ENCODE measurements at places on chromosomes 4 and X. TPM values are rescaled to one million over a fixed set of nuclear protein-coding genes. Genes with fewer than 3 reads are reported as not detected.

DNA sequence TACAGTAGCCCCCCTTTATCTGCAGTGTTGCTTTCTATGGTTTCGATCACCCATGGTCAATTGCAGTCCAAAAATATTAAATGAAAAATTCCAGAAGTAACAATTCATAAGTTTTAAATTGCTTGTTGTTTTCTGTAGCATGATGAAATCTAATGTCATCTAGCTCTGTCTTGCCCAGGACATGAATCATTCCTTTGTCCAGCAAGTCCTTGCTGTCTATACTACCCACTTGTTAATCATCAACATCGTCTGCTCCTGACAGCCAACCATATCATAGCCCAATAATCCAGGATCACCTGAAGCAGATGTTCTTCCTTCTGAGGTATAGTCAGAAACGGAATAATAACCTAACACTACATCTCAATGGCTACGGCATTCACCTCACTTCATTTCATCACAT is 79.8 kb downstream of the ADAMTS3 start:
- peak; percentile 42 for DNase-seq

DNA sequence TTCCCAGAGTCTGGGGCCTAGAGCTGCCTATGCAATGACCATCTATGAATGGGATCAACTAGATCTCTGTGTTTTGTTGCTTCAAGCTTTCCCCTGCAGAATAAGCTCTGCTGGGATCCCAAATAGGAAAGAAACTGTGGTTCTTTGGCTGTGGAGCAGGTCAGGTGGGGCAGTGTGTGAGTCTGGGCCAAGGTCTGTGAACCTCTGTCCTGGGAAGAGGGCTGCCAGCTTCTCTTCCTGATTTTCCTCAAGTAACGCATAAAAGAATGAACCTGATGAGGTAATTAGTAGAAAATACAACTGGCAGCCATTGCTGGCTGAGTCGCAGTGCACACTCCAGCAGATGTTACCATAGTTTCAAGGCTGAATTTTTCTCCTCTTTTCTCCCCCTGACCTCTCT is 4.6 kb upstream of the PIN4 start:
- no peak for DNase-seq

- no peak for DNase-seq
These were observed 54.4 kb upstream of the USP26 start for GRCh38 chrX:133151336-133151735.

Gene EIF4E
- 135 TPM for total RNA-seq

Gene HTR2C
- not detected for total RNA-seq

DNA sequence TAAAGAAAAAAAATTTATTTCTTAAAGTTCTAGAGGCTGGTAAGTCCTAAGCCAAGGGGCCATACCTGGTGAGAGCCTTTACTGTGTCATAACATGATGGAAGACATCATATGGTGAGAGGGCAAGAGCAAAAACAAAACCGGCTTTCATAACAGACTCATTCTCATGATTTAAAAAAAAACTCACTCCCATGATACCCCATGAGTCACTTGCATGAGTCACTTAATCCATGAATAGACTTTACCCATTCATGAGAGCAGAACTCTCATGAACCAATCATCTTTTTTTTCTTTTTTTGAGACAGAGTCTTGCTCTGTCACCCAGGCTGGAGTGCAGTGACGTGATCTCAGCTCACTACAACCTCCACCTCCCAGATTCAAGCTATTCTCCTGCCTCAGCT is 369.7 kb upstream of the DIAPH2 start:
- peak; percentile 84 for DNase-seq

Gene CT47A1
- not detected for total RNA-seq

GRCh38 chr4:24423670-24424069 is 160.7 kb downstream of the DHX15 start:
- no peak for DNase-seq

DNA sequence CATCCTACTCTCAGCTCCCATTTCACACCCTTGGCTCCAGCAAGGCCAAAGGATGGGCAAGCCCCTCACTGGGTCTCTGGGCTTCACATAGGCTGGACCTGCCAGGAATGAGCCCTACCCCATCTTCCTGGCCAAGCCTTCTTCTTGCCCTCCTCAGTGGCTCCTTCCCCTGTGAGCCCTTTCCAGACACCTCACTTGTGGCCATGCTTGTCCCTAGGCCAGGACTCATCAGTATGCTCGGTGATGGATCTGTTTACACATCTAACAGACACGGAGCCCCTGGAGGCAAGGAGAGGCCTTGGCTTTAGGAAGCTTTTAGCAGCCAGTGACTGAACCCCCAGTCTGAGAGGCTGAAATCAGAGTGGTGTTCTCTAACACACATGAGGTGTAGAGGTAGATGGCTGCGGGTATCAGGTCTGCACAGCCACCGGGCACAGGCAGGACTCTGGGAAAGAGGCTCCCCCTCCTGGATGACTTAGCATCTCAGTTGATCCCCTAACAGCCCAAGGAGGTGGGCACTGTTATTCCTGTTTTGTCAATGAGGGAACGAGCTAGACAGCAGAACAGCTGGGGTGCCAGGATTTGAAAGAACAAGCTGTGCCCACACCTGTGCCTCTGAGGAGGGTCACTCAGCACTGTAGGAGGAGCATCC is 44.8 kb downstream of the PPP2R2C start:
- no peak for DNase-seq

DNA sequence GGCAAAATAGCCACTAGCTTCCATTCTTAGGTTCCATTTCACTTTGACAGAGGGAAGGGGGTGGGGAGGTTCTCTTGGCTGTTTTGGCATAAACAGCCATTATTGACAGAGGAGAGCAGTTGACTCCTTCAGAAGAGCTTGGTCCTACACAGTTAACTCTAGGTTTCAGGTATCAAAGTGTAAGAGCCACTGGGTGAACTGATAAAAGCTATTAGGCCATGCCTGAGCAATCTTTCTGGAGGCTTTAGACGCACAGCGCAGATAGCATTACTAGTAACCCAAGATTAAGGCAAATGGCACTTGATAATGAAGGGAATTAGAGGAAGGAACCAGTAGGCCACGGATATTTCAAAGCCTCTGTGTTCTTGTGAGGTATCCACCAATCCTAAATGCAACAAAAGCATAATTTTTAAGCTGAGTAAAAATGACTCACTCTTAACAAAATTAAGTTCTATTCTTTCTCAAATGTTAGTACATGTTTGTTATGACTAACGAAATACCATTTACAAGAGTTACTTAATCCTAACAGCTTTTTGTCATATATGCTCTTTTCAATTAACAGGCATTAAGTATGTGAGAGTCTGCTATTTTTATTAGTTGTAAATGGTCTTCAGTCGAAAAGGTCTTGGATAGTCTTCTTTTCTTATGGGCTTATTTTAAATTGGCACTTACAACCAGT is 53.6 kb downstream of the SLC7A11 start:
- no peak for DNase-seq

DNA sequence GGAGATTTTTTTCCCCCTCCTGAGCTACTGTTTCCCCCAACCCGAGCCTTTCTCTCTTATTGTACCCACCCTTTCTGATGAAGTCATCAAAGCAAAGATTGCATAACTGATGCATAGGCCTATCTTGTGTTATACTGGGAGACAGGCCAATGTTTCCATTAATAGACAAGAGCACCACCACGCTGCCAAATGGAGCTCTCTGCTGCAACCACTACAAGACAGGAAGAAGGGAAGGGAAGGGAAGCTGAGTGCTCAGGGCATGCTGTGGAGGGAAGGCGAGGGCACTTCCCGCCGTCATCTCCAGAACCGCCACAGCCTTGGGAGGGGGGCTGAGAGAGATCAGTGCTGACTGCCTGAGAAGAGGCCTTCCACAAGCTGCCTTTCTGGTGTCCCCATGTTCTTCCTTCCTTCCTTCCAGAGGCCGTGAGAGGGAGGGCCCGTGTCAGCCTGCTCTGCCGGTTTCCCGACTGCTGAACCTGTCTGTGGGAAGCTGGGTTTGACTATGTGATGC is 75.0 kb downstream of the MGST2 start:
- peak; percentile 90 for DNase-seq

GRCh38 chrX:39756086-39756883 is 341.5 kb downstream of the BCOR start:
- no peak for DNase-seq

DNA sequence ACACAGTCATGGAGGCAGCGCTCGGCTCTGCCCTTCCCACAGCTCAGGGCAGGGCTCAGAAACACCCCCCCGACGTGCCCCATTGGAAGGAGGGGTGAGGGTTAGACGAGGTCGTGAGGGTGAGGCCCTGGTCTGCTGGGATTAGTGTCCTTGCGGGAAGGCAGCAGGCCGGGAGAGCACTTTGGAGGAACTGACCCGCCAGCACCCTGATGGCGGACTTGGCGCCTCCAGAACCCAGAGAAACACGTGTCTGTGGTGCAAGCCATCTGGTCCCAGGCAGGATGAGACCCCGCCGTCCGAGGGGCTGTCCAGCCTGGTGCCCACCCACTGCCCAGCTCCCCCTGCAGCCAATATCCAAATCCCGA is 26.3 kb downstream of the TACC3 start:
- no peak for DNase-seq

GRCh38 chr4:72031868-72032608 is at the start of gene NPFFR2:
Gene NPFFR2, plus strand, starts transcription at chr4:72032000. Its CDS starts 96,592 bp downstream, at chr4:72128592.
- DNase-seq: no peak

GRCh38 chr4:17447056-17447455 is 64.8 kb downstream of the QDPR start:
- no peak for DNase-seq

DNA sequence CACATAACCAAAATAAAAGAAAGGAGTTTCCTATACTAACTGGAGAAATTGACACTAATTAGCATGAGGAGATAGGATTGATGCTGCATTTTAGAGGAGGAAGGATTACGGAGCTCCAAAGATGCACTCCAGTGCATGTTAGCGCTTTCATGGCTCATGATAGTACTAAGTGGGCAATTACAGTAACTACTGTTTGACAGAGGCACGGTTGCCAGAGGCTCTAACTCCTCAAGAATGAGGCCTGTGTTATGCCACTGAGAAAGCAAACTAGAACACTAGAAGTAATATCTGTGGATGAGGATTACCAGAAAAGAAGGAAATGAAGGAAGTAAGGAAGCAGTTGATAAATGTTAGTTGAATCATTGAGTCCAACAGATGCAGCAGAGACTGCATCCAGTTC is 19.6 kb upstream of the PDGFC start:
- peak; percentile 31 for DNase-seq

DNA sequence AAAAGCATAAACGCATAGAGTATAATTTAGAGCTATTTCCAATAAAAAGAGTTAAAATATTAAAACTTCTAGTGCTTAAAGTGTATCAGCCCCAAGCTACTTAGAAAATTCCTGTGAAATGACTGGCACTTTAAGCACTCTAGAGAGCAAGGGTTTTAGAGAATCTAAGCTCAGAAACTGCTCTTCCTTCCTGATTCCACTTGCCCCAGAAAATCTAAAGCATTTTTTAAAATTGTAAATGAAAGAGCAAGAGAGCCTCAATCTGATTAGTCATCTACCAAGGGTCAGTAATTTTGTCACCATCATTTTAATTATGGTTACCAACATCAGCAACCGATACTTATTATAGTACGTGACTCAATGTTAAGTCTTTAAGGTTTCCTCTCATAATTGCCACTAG is 25.0 kb downstream of the CTPS2 start:
- no peak for DNase-seq

DNA sequence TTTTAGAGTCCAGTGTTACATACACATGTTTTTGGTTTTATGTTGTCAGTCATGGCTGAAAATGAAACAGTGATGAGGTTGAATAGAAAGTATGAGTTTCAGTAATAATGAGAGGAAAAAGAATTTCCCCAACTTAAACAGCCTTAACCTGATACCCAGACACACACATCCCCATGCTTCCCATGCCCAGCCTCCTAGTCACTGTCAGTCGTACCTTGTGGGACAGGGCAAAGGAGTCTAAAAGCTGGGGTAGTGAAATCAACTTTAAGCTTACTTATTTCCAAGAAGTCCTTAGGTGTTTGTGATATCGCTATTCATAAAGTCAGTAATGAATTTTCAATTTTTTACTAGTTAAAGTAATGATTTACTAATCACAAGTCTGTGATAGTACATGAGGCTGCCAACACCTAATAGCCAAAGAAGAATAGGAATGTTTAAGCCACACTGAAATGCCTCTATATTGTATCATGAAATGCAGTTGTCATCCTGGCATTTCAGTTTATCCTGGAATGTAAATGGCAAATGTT is 24.3 kb upstream of the GPR34 start:
- DNase-seq: no peak

DNA sequence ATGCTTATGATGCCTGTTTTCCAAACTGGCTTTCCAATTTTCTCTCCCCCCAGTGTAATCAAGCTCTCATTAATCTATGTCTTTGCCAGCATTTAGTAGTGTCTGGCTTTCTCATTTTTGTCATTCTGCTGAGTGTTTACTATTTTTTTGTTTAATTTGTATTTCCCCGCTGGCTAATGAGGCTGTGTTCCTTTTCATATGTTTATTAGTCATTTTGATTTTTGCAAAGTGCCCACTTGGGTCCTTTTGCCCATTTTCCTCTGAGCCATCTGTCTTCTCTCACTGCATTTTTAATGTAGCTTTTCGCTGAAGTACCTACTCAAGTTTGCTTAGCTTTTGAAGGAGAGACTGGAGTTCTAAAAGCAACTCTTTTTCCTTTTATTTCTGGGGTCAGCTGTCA is 14.7 kb downstream of the DCK start:
- no peak for DNase-seq
